ENCODE measurements at places on chromosomes 12 and 14. TPM values are rescaled to one million over a fixed set of nuclear protein-coding genes. Genes with fewer than 3 reads are reported as not detected.

GRCh38 chr14:50035214-50035613 is 81.2 kb downstream of the VCPKMT start:
- DNase-seq, result no peak

DNA sequence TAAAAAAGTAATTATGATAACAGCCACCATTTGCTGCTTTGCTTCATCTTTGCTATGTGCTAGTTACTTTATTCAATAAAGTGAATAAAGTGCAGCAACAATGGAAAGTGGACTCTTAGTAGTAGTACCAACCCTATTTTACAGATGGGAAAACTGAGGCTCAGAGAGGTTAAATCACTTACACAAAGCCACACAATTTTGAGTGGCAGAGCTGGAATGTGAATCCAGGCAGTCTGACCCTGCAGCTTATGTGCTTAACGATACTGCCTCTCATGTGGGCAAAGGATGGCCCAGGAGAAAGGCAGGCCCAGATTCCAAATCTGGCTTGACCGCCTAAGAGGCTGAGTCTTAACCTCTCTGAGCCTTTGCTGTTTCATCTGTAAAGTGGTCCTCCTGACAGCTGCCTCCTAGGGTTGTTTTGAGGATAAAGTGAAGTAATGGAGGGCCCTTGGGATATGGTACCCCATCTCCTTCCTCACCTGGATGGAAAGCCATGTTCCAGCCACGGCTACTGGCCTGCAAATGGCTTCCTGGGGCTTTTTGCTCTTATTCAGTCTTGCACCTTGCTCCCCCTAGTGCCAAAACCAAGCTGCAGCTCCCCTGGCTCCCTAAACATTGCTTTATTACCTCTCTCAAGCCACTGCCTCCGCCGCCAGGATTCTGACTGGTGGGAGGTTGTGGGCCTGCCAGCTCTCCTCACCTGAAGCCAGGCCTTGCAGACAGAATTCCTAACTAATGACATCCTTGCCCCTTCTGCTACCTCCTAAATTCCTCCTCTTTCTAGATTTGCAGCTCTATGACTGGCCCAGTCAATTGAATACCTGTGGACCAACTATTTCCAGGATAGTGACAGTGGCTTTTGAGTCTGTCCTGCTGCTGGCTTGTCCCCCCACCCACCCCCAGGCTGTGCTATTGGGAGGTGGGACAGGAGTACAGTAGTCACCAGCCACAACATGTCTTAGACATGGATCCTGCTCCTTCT is 283.3 kb upstream of the PWP1 start:
- DNase-seq, result peak; percentile 83

DNA sequence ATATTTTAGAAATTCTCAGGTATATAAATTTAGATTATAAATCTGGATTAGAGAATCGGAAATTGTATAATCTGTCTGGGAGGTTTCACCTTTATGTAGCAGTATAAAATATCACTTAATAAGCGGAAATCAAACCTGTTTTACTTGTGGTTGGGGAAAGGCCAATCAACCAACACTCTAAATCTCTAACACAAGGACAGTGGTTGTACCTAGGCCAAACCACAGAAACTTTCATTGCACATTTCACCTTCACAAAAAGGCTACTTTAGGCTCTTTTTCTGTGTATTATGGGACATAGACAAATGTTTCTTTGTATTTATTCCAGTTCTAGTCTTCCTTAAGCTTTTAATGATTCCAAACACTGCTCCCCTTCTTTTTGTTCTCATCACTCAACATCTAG is 19.8 kb downstream of the ERH start:
- DNase-seq, result no peak

- DNase-seq, result no peak
These were observed 5.0 kb downstream of the PPTC7 start for GRCh38 chr12:110577864-110578693.

DNA sequence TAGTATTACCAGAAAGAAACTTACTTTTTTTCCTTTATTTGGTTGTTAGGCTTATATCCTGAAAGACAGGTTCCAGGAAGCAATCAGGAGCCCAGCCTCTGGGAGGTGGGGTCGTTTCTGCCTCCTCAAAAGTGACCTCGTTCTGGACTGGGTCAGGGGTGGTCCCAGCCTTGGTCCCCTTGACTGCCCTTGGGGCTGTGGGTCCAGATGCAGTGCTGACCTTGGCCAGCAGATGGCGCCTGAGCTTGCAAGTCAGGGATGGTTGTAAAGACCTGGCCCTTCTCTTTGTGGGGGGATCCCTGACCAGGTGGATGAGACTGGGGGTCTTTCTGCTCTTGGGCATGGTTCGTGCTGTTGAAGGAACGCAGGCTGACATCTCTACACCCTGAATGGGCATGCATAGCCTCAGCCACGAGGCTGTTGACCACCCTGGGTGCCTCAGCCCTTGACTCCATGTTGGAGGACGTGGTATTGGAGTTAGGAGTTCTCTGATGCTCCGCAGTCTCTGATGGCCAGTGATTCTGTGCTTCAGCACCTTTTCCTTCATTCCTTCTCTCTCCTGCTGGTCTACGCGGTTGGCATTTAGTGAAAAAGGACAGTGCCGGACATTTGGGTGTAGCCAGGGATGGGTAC is 62.4 kb downstream of the ADCK1 start:
- peak; percentile 71 for DNase-seq

GRCh38 chr12:112146123-112146522 is 20.8 kb downstream of the TRAFD1 start:
- no peak for DNase-seq

DNA sequence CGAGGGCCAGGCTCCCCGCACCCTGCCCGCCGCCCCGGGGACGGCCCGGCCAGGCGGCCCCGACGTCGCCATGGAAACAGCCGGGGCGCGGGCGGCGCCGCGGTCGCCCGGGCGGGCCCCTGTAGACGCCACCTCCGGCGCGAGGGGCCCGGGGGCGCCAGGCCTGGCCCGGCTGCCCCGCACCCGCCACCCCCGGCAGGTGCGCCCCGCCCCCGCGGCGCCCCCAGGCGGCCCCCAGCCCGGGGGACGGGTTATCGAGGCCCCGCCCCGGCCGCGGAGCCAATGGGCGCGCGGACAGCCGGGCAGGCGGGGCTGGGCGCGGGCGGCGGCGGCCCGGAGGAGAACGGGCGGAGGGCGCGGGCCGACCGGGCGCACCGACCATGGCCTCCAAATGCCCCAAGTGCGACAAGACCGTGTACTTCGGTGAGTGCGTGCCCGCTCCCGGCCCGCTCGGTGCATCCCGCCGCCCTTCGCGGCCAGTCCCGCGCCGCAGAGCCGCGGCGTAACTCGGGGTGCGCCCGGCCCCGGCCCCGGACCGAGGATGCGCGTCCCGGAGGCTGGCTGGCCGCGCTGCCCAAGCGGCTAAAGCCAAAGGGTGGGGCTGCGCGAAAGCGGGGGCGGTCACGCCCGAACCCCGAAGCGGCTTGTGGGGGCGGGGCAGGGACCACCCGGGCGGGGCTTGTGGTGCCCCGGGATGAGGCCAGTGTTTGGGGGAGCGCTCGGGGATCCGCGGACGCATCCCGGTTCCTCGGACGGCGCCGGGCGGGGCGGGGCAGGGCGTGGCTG is at the start of gene CRIP2:
TSS of gene CRIP2 (plus strand) at position 339 of the 786 bp plus-strand sequence. CDS start at position 381, 42 bp downstream.
- peak; percentile 54 for DNase-seq

- no peak for DNase-seq
These were observed 20.0 kb upstream of the PCNX1 start for GRCh38 chr14:70887207-70887681.

- no peak for DNase-seq
These were observed 174.6 kb upstream of the CLEC14A start for GRCh38 chr14:38430522-38430921.

DNA sequence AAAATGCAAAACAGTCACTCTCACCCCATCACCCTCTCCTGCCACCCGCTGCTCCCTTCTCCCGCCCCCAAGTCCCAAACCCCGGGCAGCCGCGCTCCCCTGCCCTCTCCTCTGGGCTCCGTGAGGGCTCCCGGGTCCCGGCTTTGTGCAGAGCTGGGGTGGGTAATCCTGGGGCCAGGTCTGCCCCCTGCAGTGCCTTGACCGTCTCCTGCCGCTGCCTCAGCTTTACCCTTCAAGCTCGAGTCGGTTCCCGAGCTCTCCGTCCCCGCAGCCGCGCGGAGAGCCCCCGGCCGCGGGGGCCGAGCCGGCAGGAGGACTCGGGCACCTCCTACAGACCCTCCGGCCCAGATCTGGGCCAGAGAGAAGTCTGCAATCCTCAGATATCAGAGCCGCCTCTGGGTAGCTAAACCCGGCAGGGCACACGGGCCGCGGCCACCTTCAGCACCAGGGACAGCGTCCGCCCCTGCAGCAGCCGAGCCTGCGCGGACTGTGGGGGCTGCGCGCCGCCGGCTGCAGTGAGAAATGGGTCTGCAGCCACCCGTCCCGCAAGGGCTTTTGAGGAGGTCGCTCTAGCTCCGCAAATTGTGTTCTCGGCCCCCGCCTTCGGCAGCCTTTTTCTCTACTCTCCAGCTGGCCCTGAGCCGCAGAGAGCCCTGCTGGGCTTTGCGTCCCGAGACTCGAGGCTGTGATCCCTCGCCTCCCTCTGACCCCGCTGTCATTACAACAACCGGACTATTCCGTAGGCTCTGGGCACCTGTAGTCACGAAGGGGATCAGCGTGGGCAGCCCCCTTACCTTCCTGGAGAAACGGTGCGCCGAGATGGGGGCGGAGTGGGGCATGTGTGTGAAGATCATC is 1.2 kb downstream of the PRMT8 start:
- DNase-seq, result peak; percentile 83

GRCh38 chr12:106332536-106332935 is 25.0 kb upstream of the POLR3B start:
- no peak for DNase-seq

The RNASE4 gene
- total RNA-seq, result 8.9 TPM

The EXOC3L4 gene
- 0.27 TPM for total RNA-seq

The KRT2 gene
- total RNA-seq, result not detected

The TUNAR gene
- not detected for total RNA-seq

The BMP4 gene
- 0.27 TPM for total RNA-seq

The PARPBP gene
- total RNA-seq, result 2.4 TPM
